B cell (primary cell): ENCODE measurements at places on chromosomes 6 and 20. TPM values are rescaled to one million over a fixed set of nuclear protein-coding genes. Genes with fewer than 3 reads are reported as not detected.

DNA sequence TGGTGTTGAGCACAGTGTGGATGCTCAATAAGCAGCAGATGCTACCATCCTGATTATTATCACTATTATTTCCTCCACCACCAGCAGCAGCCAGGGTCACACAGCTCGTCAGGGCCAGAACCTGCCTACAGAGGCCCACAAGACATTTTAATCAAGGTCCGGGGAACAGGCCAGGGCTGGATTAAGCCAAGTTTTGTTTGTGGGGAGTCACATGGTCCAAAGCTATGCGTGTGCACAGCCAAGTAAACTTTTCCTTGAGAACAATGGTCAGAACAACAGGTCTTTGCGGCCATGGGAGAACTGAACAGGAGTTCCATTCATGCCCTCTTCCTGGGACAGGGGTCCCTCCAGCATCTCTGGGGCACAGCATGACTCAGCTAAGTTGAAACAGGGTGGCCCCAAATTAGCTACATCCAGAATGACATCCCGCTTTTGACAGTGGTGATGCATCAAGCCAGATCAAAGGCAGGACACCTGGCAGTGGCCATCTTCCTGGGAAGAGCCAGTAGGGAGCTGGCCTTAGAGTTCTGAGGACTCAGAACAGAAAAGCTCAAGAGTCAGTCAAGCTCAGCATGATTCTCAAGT lies 11.7 kb downstream of the SNTA1 start:
- no peak overlapping the region for H3K27ac ChIP-seq
- H3K4me1 ChIP-seq: no peaks in the 10 kb centered on the region
- H3K27me3 ChIP-seq: no peaks in the 10 kb centered on the region
- no peak overlapping the region for H3K4me3 ChIP-seq

GRCh38 chr6:45967363-45967762 lies 48.3 kb downstream of the CLIC5 start:
- H3K4me1 ChIP-seq: peaks cover 5% of the 10 kb centered on the region
- H3K27me3 ChIP-seq: no peaks in the 10 kb centered on the region
- H3K36me3 ChIP-seq: no peaks in the 10 kb centered on the region
- no peak overlapping the region for H3K27ac ChIP-seq

DNA sequence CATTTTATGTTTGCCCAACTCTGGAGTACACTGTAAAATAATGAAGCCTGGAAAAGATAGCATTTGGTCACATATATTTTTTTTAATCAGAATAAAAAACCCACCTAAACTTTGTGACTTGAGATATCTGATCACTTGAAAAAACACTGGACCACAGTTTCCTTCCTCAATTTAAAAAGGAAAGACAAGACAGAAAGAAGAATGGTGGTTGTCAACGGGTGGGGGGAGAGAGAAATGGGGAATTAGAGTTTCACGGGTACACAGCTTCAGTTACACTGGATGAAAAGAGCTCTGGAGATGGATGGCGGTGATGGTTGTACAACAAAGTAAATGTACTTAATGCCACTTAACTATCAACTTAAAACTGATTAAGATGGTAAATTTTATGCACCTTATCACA lies 14.7 kb upstream of the DST start:
- no peak overlapping the region for H3K27ac ChIP-seq
- no peaks in the 10 kb centered on the region for H3K27me3 ChIP-seq
- DNase-seq: no peak
- H3K4me3 ChIP-seq: no peak overlapping the region

The TOX2 gene
- 4.1 and 6.3 TPM in 2 replicates for total RNA-seq

GRCh38 chr6:135087403-135087802 lies 32.8 kb upstream of the HBS1L start:
- no peak overlapping the region for H3K27ac ChIP-seq
- no peak overlapping the region for H3K4me3 ChIP-seq
- no peaks in the 10 kb centered on the region for H3K36me3 ChIP-seq
- peaks cover 22% of the 10 kb centered on the region for H3K4me1 ChIP-seq
- no peaks in the 10 kb centered on the region for H3K27me3 ChIP-seq

DNA sequence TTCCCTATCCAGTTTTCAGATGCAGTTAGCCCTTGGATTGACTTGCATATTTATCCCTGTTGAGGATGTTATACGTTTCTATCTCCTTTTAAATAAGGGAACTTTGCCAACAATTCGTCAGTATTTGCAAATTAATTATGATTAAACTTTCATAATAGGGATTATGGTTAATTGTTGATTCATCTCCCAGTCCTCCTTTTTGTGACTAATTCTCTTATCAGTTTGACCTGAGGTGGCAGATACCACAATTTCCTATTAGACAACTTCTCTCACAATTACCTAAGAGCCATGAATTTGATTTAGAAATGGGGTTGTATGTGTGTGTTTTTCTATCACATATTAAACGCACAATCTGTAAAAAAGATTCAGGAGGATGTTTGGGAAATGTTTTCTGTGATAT lies 172.9 kb downstream of the LAMA2 start:
- no peak overlapping the region for H3K4me3 ChIP-seq
- DNase-seq: no peak
- no peaks in the 10 kb centered on the region for H3K4me1 ChIP-seq
- no peak overlapping the region for H3K27ac ChIP-seq
- H3K36me3 ChIP-seq: no peaks in the 10 kb centered on the region

The FOXC1 gene
- total RNA-seq: 0.39 and 0.52 TPM in 2 replicates

- H3K36me3 ChIP-seq: no peaks in the 10 kb centered on the region
- no peak overlapping the region for H3K4me3 ChIP-seq
- no peaks in the 10 kb centered on the region for H3K27me3 ChIP-seq
- H3K27ac ChIP-seq: no peak overlapping the region
- DNase-seq: no peak
These were observed 11.8 kb upstream of the SNRPC start for GRCh38 chr6:34745277-34746103.

- H3K4me1 ChIP-seq: no peaks in the 10 kb centered on the region
- H3K27me3 ChIP-seq: no peaks in the 10 kb centered on the region
- DNase-seq: no peak
- no peak overlapping the region for H3K27ac ChIP-seq
- H3K4me3 ChIP-seq: no peak overlapping the region
These were observed 48.0 kb downstream of the NPEPL1 start for GRCh38 chr20:58740356-58741308.

DNA sequence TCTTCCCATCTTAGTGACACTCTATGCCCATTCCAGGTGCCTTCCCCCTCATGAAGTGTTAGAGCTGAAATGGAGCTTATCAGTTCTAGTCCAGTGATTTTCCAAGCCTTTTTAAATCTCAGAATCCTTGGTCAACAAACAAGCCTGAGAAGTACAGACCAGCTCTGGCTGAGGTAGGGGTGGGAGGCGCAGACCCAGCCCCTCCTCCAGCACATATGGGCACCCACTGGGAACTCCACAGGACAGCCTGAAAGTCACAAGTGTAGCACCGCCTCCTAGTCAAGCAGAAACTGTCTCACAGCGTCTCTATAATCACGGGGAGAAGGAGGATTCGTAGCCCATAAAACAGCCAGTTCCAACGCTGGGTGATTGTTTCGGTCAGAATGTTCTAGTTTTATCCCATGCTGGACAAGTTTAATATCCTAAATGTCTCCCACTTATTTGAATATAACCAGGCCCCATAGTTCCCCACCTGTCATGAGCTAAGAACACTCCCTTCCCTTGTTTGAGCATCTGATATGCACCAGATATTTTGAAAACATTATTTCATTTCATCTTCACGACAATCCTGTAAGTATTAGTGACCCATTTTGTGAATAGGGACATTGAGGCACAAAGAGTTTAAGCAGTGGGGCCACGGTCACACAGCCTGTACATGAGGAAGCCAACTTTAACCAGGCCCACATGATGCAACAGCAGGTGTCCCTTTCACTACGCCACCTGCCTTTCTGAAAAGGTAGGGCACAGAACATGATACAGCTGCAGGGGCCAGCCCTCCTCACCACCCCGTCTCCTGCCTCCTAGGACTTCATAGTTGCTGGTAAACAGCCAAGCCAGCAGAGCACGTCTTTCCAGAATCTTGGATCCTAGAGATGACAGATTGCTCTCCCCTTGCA lies 40.1 kb downstream of the TRAF3IP2 start:
- H3K27me3 ChIP-seq: no peaks in the 10 kb centered on the region
- H3K4me1 ChIP-seq: peaks cover 13% of the 10 kb centered on the region
- no peak overlapping the region for H3K27ac ChIP-seq

The RHAG gene
- not detected in 2 replicates for total RNA-seq

- H3K27ac ChIP-seq: no peak overlapping the region
- no peaks in the 10 kb centered on the region for H3K27me3 ChIP-seq
- H3K4me1 ChIP-seq: no peaks in the 10 kb centered on the region
- no peak overlapping the region for H3K4me3 ChIP-seq
These were observed 401.6 kb downstream of the CDC5L start for GRCh38 chr6:44789061-44789460.

DNA sequence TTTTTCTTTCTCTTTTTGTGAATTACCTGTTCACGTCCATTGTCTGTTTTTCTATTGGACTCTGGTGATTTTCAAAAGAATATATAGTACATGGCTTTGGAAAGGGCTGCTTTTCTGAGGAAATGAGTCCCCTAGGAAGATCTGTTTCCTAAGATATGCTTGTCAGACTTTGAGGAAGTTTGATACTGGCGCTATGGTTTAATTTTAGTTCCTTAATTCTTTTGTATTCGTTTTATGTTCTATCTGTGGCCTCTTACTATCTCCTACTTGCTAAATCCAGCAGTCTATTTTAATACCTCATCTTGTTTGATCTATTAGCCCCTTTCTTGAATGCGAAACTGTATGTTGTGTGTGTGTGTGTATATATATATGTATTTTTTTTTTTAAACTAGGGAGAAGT lies 101.9 kb downstream of the LIN28B start:
- no peak overlapping the region for H3K27ac ChIP-seq
- H3K4me1 ChIP-seq: no peaks in the 10 kb centered on the region
- H3K27me3 ChIP-seq: no peaks in the 10 kb centered on the region
- H3K36me3 ChIP-seq: no peaks in the 10 kb centered on the region
- H3K4me3 ChIP-seq: no peak overlapping the region

The ANGPT4 gene
- not detected in 2 replicates for total RNA-seq

GRCh38 chr6:43476746-43477145 lies 624 bp upstream of the TJAP1 start:
- no peaks in the 10 kb centered on the region for H3K27me3 ChIP-seq
- H3K4me1 ChIP-seq: peaks cover 22% of the 10 kb centered on the region
- peak overlapping the region; percentile 97 for H3K27ac ChIP-seq
- no peak for DNase-seq
- H3K4me3 ChIP-seq: peak overlapping the region; percentile 79
- H3K36me3 ChIP-seq: no peaks in the 10 kb centered on the region

DNA sequence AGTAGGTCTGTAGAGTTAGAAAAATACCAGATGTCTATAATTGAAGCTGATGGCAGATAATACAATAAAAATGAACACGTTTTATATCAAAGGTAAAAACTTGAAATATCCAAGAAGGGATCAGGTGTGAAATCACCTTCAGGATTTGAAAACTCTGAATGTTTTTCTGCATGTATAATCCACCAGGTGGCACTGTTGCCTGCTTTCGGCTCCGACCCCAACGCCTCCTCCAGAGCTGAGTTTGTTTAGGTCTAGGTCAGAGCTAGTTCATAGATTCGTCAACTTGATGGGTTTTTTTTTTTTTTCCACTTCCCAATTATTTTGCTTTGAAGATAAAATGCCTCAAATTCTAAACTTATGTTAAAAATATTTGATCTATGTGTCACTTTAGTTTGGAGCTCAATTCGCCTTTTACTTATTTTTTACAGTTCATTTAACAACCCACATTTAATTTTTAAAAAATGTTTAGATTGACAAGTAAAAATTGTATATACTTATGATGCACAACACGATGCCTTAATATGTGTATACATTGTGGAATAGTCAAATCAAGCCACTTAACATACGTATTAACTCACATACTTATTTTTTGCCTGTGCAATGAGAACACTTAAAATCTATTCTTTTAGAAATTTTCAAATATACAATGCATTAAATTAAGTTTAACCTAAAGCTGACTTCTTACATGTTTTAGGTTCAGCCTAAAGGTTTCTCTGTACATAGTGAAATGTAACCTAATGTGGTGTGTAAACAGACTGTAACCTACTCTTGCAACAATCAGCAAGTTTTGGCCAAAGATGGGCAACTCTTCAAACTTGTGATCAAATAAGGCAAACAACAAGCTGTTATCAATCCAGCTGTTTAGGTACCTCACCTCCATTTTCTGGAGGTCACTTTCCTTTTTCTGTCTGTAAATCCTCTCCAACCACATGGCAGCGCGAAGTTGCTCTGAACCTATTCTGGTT lies 39.4 kb upstream of the ENPP4 start:
- no peak overlapping the region for H3K4me3 ChIP-seq
- no peaks in the 10 kb centered on the region for H3K4me1 ChIP-seq
- H3K27me3 ChIP-seq: no peaks in the 10 kb centered on the region
- peak; percentile 70 for DNase-seq
- no peak overlapping the region for H3K27ac ChIP-seq

DNA sequence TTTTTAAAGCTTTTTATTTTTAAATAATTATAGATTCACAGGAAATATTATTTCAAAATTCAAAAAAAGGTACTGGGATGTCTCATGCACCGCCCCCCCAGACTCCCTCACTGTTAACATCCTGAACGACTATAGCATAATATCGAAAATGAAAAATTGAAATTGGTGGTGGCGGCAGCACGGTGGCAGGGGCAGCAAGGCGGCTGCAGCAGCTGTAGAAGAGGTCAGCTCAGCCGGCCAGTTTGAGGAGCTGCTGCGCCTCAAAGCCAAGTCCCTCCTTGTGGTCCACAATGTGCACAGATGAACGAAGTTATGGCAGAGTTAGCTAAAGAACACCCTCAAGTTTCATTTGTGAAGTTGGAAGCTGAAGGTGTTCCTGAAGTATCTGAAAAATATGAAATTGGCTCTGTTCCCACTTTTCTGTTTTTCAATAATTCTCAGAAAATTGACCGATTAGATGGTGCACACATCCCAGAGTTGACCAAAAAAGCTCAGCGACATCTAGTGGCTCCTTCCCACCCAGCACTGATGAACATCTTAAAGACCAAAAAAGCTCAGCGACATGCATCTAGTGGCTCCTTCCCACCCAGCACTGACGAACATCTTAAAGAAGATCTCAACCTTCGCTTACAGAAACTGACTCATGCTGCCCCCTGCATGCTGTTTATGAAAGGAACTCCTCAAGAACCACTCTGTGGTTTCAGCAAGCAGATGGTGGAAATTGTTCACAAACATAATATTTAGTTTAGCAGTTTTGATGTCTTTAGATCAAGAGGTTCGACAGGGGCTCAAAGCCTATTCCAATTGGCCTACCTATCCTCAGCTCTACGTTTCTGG lies 100.8 kb downstream of the FAM217A start:
- peak; percentile 65 for DNase-seq
- H3K27me3 ChIP-seq: peaks cover 3% of the 10 kb centered on the region
- H3K4me3 ChIP-seq: no peak overlapping the region
- no peak overlapping the region for H3K27ac ChIP-seq
- peaks cover 4% of the 10 kb centered on the region for H3K36me3 ChIP-seq
- H3K4me1 ChIP-seq: no peaks in the 10 kb centered on the region

The PRR18 gene
- not detected in 2 replicates for total RNA-seq

The HLA-B gene
- total RNA-seq: 3,910 and 4,028 TPM in 2 replicates

The CALHM5 gene
- not detected in 2 replicates for total RNA-seq

The SFTA2 gene
- total RNA-seq: not detected in 2 replicates

GRCh38 chr6:152552616-152553209 lies 84.4 kb downstream of the SYNE1 start:
- no peaks in the 10 kb centered on the region for H3K4me1 ChIP-seq
- H3K27me3 ChIP-seq: no peaks in the 10 kb centered on the region
- no peaks in the 10 kb centered on the region for H3K36me3 ChIP-seq
- H3K27ac ChIP-seq: no peak overlapping the region
- no peak overlapping the region for H3K4me3 ChIP-seq
- peak; percentile 13 for DNase-seq

The ATXN1 gene
- total RNA-seq: 63.8 and 65.4 TPM in 2 replicates

GRCh38 chr6:42123379-42124103 lies 18.9 kb downstream of the C6orf132 start:
- DNase-seq: no peak
- no peaks in the 10 kb centered on the region for H3K36me3 ChIP-seq
- no peak overlapping the region for H3K4me3 ChIP-seq
- no peaks in the 10 kb centered on the region for H3K4me1 ChIP-seq
- no peak overlapping the region for H3K27ac ChIP-seq

The LAMA4 gene
- total RNA-seq: not detected in 2 replicates
